ENCODE measurements at places on chromosomes 16 and 17.

DNA sequence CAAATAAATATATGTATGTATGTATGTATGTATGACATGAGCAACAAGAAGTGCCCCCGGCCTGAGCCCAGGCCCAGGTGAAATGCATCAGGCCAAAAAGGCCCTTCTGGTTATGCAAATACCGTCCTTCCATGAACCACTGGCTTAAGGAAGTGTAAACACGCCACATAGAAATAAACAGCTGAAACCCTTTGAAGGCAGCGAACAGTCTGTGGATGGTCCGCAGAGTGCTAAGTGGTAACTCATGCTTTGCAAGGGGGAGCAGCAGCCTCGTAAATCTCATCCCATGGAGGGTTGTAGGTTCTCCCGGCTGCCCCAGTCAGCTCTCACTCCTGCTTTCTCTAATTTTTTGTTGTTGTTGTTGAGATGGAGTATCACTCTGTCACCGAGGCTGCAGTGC, 36.7 kb downstream of the COTL1 start:
- DNase-seq = no peak

- peak; percentile 89 for DNase-seq
Observed at GRCh38 chr17:76141212-76142038, at the start of gene FOXJ1. FOXJ1 (minus strand) TSS chr17:76141245; CDS start chr17:76140395, 850 bp downstream.

DNA sequence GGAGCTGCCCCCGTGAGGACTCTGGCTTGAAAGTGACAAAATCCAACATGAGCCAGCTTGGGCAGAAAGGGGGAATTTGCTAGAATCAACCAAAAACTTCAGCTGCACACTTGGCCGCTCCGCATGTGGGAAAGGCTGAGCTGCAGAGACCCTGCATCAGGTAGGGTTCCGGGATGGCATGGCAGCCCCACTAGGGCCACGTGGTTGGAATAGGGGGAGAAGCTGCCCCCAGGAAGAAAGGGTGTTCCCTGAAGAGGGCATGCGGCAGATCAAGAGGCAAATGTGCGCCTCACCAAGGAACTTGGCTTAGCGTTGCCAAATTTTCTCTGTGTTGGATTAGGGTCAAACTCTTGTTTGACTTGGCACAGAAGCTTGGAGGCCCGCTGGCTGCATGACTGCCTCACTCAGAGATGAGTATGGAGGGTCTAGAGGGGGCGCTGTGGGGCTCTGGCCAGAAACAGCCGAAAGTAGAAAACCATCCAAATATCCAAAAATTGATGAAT, 29.2 kb upstream of the WFIKKN2 start:
- no peak for DNase-seq

- no peak for DNase-seq
Observed at GRCh38 chr17:19343671-19344151, 18.8 kb downstream of the B9D1 start.

DNA sequence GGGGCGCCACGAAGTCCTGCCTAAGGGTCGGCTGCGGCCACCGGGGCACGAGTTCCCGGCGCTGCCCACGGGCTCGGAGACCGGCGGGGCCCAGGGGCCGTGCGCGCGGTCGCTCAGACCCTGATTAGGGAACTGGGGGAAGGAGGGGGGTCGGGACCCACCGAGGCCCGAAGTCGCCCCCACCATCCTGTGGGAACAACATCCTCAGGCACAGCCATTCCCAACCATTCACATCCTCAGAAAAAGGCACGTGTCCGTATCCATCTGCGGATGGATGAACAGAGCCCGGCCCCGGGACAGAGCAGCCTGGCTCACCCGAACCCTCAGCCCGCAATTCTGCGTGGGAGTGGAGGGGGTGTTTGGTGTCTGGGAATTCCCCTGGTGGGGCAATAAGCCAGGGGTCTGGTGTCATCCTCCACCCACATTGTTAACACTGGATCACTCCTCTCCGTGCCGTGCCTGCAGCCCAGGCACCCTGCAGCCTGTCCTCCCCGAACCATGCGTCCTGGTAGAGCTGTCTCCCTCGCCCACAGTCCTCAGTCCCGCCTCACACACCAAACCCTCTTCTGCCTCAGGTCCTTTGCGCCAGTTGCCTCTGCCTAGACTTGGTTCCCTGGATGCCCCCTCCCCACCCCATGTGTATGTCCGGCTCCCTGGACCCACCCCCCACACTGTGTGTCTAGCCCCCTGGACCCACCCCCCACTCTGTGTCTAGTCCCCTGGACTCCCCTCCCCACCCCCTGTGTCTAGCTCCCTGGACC, 789 bp upstream of the CCDC57 start:
- peak; percentile 74 for DNase-seq

- DNase-seq = no peak
Observed at GRCh38 chr17:15422392-15422965, 44.9 kb downstream of the CDRT4 start.

DNA sequence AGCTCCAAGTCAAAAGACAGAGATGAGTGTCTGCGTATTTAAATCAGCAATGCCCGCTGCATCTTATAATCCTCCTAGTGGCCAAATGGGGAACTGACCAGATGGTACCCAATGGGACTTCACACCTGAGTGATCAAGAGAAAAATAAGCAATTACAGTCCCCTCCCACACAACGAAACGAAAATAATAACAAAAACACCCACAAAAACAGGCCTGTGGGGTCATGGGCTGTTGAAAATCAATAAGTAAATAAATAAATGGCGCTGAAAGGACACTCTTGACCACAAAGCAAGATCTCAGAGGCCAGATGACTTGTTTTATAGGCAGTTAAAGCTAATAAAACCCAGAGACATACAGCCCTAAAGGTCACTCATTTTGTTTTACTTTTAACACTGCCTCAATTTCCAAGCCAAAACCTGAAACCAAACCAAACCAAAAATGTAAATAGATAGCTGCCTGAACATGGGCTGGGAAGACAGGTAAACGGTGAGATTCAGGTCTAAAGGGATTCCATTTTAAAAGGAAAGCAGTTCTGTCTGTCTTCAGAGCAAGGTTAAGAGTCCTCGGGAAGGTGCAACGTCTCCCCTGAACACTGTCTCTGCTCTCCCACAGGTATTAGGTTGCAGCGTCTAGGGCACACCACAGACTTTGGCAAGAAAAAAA, 1.3 kb downstream of the ZNF821 start:
- DNase-seq = peak; percentile 85

Measured in stimulated activated CD4-positive, alpha-beta T cell treated with anti-CD3 and anti-CD28 coated beads, Interleukin-4, amount 100 ng/mL, for 24 hours (primary cell).